Endothelial cell (in vitro differentiated cells): ENCODE measurements at places on chromosomes 2 and 18.

GRCh38 chr2:218711550-218711929 is 905 bp downstream of the TTLL4 start:
- peaks cover 7% of the 10 kb centered on the region for H3K27me3 ChIP-seq
- H3K4me1 ChIP-seq = peaks cover 14% of the 10 kb centered on the region
- peak overlapping the region; percentile 97 for H3K4me3 ChIP-seq
- DNase-seq = no peak

DNA sequence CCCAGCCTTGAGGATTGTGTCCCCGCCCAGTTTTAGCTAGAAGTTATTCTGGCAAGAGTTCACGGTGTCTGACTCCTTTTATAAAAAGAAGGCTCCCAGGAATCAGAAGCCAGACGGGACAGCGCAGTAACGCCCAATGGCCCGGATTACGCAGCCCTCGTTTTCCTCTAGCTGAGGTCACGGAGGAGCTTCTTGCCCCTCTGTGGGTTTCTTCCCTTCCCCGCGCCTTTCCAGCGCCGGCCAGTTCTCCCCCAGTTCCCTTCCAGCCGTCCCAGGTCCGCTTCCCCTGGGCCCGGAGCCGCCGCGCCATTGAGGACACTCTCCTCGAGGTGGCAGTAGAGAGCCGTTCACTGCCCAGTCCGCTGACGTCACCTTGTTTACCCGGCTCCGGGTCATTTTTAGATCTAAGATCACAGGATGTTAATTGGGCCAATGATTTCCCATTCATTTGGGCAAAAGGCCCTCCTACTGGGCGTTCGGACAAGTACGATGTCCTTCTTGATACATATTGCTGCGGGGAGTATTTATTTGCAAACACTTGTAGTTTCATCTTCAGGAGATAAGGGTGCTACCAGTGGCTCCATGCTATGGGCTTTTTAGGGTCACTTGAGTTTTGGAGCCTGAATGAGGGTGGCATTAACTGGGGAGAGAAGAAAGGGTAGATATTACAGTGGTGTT is 81.5 kb upstream of the PPM1B start:
- DNase-seq = peak; percentile 92
- no peaks in the 10 kb centered on the region for H3K36me3 ChIP-seq
- peak overlapping the region; percentile 62 for H3K27ac ChIP-seq
- H3K4me1 ChIP-seq = peaks cover 32% of the 10 kb centered on the region

- no peaks in the 10 kb centered on the region for H3K4me1 ChIP-seq
- no peak overlapping the region for H3K27ac ChIP-seq
- DNase-seq = no peak
- H3K4me3 ChIP-seq = no peak overlapping the region
- H3K27me3 ChIP-seq = no peaks in the 10 kb centered on the region
Measured at GRCh38 chr2:146229508-146230155, 1615.2 kb upstream of the ACVR2A start.

GRCh38 chr18:7383002-7383980 is 152.4 kb downstream of the LRRC30 start:
- H3K4me3 ChIP-seq = no peak overlapping the region
- no peak for DNase-seq
- H3K27me3 ChIP-seq = peaks cover 5% of the 10 kb centered on the region

GRCh38 chr2:62774555-62775366 is 69.2 kb downstream of the EHBP1 start:
- no peak overlapping the region for H3K4me3 ChIP-seq
- peaks cover 17% of the 10 kb centered on the region for H3K4me1 ChIP-seq
- DNase-seq = peak; percentile 24

DNA sequence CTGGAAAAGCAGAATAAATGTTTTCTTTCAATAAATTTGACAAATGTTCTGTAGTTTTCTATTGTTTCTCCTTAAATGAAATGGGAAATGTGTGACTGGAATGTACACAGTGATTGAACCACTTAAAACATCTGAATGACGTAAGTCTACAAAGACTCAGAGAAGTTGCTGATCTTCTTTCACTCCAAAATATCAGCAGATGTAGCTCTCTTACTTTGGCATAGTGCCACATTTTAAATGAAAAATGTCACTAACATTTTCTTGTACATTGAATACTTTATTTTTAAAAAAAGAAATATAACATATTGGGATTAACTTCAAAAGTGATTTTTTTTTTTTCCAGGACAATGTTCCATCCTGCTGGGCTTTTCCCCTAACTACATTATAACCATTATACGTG is 565.6 kb downstream of the TMEM182 start:
- no peaks in the 10 kb centered on the region for H3K4me1 ChIP-seq
- no peak overlapping the region for H3K27ac ChIP-seq
- no peaks in the 10 kb centered on the region for H3K36me3 ChIP-seq
- DNase-seq = no peak
- H3K4me3 ChIP-seq = no peak overlapping the region

DNA sequence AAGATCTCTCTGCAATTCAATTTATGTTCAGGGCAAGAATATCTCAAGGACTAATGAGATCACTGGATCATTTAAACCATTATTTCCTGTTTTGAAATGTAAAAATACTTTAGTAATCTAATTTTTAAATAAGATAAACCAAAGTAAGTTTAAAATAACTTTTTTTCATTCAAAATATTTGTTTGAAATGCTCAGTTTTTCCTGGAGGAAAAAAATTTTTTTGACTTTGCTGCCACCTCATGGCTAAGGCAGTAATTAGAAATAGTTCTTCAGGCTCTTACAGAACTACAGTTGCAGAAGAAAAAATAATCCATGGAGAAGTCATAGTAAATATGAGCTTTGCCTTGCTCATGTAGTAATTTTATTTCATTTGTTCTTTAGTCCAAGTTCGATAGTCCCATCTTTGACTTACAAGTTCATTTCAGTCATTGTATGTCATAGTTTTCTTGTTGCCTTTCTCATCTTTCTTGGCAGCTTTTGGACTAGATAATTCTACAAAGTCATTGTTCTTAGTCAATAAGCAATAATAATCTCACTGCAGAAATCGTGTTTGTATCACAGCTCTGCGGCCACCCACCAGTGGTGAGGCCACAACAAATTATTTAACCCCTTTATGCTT is 127.4 kb downstream of the DPP4 start:
- H3K4me3 ChIP-seq = no peak overlapping the region
- peaks cover 2% of the 10 kb centered on the region for H3K27me3 ChIP-seq
- DNase-seq = peak; percentile 9
- H3K4me1 ChIP-seq = no peaks in the 10 kb centered on the region
- no peak overlapping the region for H3K27ac ChIP-seq
- H3K36me3 ChIP-seq = no peaks in the 10 kb centered on the region

DNA sequence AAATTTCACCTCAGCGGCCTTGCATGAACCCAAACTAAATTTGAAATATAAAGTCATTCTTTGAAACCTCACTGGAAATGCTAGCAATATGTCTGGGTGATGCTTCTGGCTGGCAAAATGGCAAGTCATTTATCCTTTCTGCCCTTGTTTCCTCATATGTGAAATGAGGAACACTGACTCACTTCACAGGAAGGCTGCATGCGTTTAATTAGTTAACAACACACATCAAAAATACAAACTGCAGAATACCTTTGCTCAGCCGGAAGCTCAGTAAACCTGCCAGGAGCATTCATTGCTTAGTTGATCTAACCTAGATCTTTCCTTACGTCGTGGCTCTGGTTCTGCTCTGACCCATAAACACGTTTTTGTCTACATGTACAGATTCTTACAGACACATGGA is 214.2 kb upstream of the ACVR2A start:
- no peak for DNase-seq
- no peak overlapping the region for H3K27ac ChIP-seq
- H3K36me3 ChIP-seq = no peaks in the 10 kb centered on the region
- H3K27me3 ChIP-seq = no peaks in the 10 kb centered on the region

GRCh38 chr2:71465356-71465755 is 12.0 kb downstream of the DYSF start:
- no peak for DNase-seq
- H3K4me3 ChIP-seq = no peak overlapping the region
- H3K36me3 ChIP-seq = peaks cover 36% of the 10 kb centered on the region
- peaks cover 48% of the 10 kb centered on the region for H3K4me1 ChIP-seq

- DNase-seq = no peak
- H3K27me3 ChIP-seq = no peaks in the 10 kb centered on the region
- H3K4me3 ChIP-seq = no peak overlapping the region
- no peaks in the 10 kb centered on the region for H3K36me3 ChIP-seq
- H3K4me1 ChIP-seq = peaks cover 10% of the 10 kb centered on the region
Measured at GRCh38 chr2:170170281-170171040, 7.5 kb upstream of the MYO3B start.

DNA sequence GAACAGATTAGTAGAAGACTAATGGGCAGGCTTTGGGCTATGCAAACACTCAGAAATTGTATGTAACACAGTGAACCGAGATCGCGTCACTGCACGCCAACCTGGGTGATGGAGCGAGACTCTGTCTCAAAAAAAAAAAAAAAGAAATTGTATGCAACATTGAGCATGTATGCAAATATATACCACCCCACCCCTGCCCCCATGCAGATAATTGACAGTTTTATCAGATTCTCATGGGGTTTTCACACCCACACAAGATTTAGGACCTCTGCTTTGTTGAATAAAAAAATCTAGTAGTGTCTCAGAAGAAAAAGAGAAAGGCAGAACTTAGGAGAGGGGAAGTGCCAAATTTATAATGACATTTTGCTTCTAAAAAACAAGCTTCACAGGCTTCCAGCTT is 131.6 kb upstream of the FN1 start:
- H3K4me3 ChIP-seq = no peak overlapping the region
- H3K36me3 ChIP-seq = no peaks in the 10 kb centered on the region
- no peak for DNase-seq
- H3K27ac ChIP-seq = no peak overlapping the region

GRCh38 chr18:13256444-13257305 is 38.1 kb downstream of the LDLRAD4 start:
- peaks cover 31% of the 10 kb centered on the region for H3K4me1 ChIP-seq
- no peaks in the 10 kb centered on the region for H3K36me3 ChIP-seq
- no peak overlapping the region for H3K4me3 ChIP-seq

DNA sequence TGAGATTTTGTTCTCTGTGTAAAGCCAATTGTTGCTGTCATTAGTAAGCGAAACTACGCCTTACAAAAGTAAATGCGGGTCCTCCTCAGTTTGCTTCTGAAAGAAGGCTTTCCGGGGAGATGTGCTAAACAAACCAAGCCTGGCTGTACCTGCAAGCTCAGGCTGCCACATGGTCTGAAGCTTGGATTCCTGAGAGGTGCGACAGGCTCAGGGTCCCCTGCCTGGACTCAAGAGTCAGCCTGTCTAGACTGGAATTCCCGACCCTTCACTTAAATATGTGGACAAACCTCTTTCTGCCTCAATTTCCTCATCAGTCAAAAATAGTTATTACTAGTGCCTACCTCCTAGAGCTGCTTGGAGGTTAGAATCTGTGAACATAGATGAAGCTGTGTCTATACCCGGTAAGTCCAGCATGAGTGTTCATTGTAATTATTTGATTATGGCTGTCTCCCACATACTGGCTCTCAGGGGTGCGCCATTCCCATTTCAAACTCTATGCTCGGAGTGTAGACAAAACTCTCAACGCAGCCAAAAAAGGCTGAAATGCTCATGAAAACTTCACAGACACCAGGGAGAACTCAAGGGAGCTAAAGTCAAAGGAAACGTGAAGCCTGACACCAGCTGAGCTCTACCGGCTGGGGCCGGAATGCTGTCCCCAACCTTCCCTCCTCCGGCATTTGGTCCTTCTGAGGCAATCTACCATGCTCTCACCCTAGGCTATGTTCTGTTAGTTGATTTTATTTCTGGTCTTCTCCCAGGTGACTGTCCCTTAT is 31.4 kb downstream of the SOWAHC start:
- peaks cover 13% of the 10 kb centered on the region for H3K4me1 ChIP-seq
- H3K36me3 ChIP-seq = no peaks in the 10 kb centered on the region
- no peak for DNase-seq
- no peak overlapping the region for H3K4me3 ChIP-seq

GRCh38 chr2:239275044-239275685 is 125.7 kb downstream of the HDAC4 start:
- H3K4me3 ChIP-seq = no peak overlapping the region
- H3K4me1 ChIP-seq = peaks cover 26% of the 10 kb centered on the region

- H3K27me3 ChIP-seq = no peaks in the 10 kb centered on the region
- H3K27ac ChIP-seq = no peak overlapping the region
- no peaks in the 10 kb centered on the region for H3K36me3 ChIP-seq
- peak; percentile 64 for DNase-seq
- no peak overlapping the region for H3K4me3 ChIP-seq
Measured at GRCh38 chr2:176643646-176644045, 374.4 kb downstream of the MTX2 start.

GRCh38 chr18:48390641-48391040 is 18.5 kb downstream of the ZBTB7C start:
- DNase-seq = no peak
- peaks cover 5% of the 10 kb centered on the region for H3K27me3 ChIP-seq
- H3K4me1 ChIP-seq = peaks cover 4% of the 10 kb centered on the region

GRCh38 chr2:47195148-47195547 is 40.0 kb upstream of the STPG4 start:
- H3K4me3 ChIP-seq = no peak overlapping the region
- no peaks in the 10 kb centered on the region for H3K36me3 ChIP-seq
- no peaks in the 10 kb centered on the region for H3K27me3 ChIP-seq
- no peak for DNase-seq

- H3K4me1 ChIP-seq = no peaks in the 10 kb centered on the region
- H3K27ac ChIP-seq = no peak overlapping the region
- H3K4me3 ChIP-seq = no peak overlapping the region
- H3K27me3 ChIP-seq = no peaks in the 10 kb centered on the region
- DNase-seq = no peak
Measured at GRCh38 chr2:39786761-39787522, 7.9 kb upstream of the THUMPD2 start.

DNA sequence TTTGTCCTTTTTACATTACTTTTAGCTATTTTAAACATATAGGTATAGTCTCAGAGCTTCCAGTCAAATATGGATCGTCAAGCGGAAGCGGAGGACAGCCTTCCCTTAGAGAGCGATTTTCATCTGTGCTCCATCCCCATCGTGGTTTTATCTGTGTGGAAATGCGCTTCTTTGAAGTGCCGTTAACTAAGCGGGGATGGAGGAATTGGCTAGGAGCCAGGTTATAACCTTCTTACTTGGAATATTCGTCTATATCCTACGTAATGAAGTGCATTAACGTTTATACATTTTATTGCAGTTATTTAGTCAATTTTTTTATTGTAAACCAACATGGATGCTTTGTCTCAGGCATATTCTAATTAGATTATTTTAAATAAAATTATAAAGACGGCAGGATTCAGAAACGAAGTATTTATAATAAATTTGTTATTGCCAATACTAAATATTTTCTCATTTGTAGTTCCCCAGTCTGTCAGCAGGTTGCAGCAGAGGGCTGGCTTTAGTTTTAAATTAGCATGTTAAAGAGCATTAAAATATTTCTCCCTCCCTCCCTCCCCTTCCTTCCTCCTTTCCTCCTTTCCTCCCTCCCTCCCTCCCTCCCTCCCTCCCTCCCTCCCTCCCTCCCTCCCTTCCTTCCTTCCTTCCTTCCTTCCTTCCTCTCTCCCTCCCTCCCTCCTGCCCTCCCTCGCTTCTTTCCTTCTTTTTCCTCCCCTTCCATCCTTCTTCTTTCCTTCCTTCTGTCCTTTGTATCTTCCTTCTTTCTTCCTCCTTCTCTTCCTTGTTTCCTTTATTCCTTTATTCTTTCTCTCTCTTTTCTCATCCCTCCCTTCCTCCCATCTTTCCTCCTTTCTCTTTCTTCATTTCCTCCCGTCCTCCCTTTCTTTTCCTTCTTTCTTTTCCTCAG is 80.6 kb upstream of the DOCK10 start:
- H3K36me3 ChIP-seq = no peaks in the 10 kb centered on the region
- DNase-seq = peak; percentile 12
- no peak overlapping the region for H3K4me3 ChIP-seq
- no peaks in the 10 kb centered on the region for H3K4me1 ChIP-seq
- H3K27me3 ChIP-seq = no peaks in the 10 kb centered on the region
